MV-4-11 (cell line): ENCODE measurements at places on chromosomes 12 and 14.
A peak's percentile ranks its signal among the peaks of the same experiment; 100 is the strongest.

DNA sequence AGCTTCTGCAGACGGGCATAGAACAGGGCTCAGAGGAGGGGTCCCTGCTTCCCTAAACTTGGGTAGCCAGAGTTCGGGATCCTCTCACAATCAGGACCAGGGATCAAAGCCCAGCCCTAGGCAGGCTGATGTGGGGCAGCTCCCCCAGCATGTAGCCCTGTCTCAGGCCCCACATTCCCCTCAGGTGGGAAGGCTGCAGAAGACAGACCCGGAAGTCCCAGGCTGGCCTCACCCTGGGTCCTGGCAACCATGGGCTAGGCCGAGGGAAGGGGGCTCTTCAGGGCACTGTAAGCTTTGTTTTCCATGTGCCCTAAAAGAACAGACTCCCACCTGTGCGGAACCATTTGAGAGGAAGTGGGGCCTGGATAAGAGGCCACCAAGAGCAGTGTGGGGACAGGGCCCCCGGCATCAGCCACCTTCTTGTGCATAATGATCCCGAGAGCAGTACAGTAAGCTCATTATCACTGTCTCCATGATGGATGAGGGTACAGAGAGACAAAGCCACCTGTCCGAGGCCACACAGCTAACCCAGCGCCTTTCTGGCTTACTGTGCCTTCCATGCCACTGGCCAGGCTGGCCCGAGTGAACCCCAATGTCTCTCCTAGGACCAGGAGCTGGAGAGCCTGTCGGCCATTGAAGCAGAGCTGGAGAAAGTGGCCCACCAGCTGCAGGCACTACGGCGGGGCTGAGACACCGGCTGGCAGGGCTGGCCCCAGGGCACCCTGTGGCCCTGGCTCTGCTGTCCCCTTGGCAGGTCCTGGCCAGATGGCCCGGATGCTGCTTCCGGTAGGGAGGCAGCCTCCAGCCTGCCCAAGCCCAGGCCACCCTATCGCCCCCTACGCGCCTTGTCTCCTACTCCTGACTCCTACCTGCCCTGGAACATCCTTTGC is 11.5 kb downstream of the CHGA start:
- no peak for DNase-seq

DNA sequence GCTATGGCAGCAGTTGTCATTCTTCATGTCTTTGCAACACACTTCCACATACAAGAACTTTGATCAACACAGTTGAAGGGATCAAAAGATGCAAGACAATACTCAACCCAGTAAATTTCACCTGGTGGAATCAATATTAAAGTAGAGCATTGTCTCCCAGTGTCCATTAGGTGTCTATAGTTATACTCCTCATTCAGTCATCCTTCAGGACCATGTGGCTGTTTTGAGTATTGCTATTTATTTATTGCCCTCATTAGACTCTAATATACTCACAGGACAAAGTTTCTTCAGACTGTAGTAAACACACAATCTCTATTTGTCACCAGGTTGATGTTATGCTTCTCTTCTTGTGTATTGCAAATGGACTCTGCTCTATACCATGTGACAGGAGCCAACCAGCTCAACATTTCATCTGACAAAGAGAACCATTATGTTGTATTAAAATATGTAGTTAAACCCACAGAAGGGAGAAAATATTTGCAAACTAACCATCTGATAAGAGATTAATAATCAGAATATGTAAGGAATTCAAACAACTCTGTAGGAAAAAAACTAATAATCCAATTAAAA is 146.6 kb downstream of the TGFB3 start:
- DNase-seq, result no peak

DNA sequence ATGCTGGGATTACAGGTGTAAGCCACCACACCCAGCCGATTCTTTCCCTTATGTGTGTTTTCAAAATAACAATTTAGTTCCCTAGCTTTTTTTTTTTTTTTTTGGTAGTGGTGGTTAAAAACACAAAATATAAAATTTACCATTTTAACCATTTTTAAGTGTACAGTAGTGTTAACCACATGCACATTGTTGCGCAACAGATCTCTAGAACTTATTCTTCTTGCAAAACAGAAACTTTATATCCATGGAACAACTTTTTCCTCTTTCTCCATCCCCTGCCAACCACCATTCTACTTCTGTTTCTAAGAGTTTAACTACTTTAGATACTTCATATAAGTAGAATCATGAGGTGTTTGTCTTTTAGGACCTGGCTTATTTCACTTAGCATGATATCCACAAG is 1.1 kb upstream of the NDUFA12 start:
- DNase-seq, result peak; percentile 91

GRCh38 chr12:1575408-1576401 is 18.7 kb downstream of the FBXL14 start:
- DNase-seq, result no peak

DNA sequence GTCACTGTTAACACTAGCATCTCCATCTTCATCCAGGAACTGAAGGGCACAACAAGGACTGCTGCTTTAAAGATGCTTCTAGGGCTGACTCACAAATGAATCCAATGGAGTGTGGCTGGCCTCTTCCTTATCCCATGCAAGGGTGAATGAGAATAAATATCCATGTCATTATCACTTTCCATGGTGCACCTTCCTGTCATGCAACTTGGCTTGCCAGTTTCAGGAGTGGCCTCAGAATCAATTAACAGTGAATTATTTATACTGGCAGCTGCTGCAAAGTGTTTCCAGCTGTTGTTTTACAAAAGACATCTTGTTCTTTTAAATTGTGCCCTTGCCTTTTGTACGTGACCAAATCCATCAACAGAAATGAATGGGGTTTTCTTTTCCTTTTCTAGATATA is 499.3 kb upstream of the TMEM132C start:
- DNase-seq, result no peak

- DNase-seq, result no peak
Measured at GRCh38 chr14:84323450-84323849, 1206.5 kb upstream of the FLRT2 start.

DNA sequence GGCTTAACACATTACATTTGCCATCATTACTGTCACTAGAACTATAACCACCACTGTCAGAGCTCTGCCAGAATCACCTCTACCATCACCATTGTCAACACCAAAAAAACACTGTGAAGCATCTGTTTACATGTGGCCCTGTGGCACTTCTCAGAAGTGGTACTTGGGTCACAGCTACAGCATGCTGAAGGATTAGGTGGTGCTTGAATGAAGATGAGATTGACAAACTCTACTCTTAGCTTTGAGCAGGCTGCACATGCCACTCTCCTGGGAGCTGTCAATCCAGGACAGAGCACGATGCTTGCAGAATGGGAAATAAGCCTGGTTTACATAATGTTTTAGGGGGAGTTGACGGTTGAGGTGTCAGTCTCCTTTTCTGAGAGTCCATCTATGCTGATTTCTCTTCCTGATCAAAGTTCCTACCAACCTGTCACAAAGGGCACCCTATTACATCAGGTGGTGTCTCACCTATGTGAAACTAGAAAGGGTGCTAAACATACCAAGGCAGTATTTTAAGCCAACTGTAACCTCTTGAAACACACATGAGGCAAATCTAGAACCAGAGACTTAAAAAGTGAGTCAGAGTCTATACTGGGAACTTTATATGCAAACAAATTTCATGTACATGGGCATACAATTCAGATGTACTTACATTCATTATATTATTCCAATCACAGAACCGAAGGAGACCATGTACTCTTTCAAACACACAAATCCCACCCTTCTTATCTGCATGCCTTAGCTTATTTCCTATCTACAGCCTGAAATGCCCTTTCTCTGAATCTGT is 258.7 kb downstream of the EMP1 start:
- no peak for DNase-seq

DNA sequence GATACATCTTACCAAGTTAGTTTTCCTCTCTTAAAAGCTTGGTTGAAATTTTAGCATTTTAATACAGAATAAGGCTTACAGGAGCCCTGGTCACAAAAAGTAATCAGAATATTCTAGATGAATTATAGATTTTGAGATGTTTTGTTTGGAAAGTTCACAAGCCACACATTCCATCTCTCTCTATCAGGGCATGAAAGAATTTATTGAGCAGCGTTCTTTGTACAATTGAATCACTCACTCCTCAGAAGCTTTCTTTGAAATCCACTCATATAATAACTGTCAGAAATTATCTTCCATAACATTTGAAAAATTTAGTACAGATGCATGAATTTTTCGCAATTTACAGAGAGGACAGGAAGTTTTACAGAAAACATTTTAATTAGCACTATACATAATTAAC is 938.6 kb upstream of the MDGA2 start:
- no peak for DNase-seq

- no peak for DNase-seq
Measured at GRCh38 chr12:52066346-52067080, 3.3 kb upstream of the ATG101 start.

- no peak for DNase-seq
Measured at GRCh38 chr12:75706786-75707605, 195.6 kb upstream of the KRR1 start.

- DNase-seq, result no peak
Measured at GRCh38 chr14:89564286-89564957, 147.4 kb upstream of the FOXN3 start.

GRCh38 chr12:60494244-60494643 is 898.4 kb downstream of the SLC16A7 start:
- peak; percentile 2 for DNase-seq

DNA sequence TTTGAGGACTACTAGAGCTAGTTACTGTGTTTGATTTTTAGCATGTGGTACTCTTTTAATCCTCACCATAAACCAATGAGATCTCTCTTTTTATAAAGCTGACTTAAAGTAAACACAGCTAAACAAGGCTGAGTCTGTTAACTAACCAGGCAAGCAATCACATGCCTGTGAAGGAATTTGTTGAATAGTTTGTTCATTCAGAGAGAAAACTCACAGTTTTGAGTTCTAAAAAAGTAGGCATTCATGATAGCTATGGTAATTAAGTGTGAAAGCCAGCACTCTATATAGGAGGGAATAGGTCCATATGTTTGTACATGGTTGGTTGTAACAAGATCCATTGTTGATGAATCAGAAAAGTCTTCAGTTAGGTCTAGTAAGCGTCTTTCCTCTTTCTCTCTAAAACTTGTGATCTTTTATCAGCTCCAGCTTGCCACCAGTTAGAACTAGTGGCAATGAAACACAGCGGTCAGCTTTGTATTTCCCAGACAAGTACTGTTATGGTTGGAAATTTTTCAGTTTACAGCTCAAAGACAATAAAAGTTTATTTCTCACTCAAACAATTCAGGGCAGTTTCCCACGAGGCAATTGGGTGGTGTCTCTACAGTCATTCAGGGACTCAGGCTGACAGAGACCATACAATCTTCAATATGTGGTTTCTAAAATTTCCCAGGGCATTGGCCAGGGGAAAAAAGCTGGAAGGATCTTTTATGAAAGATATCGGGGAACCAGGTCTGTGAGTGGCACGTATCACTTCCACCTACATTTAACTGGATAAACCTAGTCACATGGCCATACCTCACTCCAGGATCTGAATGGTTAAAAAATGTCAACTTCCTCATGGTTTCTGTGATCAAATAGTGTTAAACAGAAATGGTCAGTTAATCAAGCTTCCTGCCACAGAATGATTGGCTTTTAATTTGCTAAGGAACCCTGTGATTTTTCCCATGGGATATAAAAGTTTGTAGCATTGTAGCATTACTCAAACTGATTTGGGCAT is 203.1 kb downstream of the KIF21A start:
- no peak for DNase-seq

GRCh38 chr14:53355581-53356112 is 202.5 kb upstream of the DDHD1 start:
- DNase-seq, result no peak

GRCh38 chr14:73477618-73478266 is 13.0 kb upstream of the RIOX1 start:
- DNase-seq, result peak; percentile 75

DNA sequence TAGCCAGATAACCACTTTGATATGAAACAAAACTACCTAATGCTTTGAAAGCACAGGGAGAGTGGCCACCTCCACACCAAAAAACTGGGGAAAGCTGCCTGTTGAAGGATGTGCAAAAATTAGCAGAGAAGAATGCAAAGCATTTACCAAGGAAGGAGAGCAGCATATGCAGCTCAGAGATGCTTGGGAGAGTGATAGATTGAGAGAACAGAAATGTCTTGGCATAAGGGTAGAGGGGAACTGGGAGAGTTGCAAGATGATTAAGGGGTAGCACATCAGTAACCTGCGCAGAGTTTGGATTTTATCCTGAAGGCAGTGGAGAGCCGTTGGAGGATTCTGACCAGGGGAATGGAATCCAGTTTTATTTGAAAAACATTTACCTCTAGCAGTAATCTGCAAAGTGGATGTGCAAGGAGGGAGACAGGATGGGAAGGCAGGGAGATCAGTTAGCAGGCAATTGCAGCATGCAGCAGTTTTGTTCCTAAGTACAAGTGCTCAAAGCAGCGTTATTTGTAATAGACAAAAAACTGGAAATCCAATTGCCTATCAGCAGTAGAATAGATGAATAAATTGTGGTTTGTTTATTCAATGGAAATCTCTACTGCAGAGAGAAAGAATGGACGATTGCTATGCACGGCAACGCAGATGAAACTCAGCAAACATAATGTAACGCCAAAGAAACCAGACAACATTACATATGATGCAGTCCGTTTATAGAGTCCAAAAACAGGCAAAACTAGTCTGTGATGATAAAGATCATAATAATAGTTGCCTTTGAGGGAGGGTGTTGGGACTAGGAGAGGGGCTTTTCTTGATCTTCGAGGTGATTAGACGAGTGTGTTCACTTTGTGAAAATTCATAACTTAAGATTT is 81.5 kb downstream of the BHLHE41 start:
- DNase-seq, result no peak

GRCh38 chr12:14827043-14827442 is 13.1 kb upstream of the SMCO3 start:
- DNase-seq, result no peak

DNA sequence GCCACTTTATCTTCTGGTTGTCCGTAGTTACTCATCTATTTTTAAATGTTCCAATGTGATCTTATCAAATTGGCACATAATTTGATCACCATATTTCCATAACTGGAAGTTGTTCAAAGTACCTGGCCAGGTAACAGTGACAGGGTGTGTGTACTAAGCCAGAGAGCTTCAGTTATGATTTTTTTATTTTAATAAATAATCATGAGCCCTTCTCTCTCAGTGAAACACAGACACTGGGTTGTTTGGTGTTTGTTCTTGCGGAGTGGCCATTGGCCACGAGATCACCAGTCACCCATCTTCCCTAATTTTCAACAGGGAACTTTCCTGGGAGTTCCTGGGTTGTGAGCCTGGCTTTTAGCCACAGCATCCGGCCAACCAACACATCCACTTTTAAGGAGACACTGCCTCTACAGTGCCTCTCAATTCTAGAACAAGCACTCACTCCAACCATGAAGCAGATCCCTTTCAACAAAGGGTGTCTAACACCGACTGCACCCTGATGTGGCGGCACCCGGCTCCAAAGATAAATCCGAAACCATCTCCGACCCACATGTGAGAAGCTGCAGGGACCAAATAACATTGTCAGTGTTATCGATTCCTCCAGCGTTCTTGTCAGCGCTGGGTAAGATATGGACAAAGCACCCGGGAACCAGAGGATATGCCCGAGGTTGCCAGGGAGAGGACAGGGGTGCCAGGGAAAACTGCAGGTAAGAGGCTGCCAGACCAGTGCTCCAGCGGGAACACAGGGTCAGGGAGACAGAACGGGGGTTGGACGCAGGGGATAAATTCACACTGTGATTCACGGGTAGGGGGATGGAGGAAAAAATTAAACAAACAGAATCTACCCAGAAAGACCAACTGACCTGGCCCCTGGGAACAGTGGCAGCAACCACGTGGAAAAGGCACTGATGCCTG is 49.9 kb downstream of the FOXN3 start:
- no peak for DNase-seq
